ENCODE measurements at places on chromosomes 4 and X.
A peak's percentile ranks its signal among the peaks of the same experiment; 100 is the strongest.

DNA sequence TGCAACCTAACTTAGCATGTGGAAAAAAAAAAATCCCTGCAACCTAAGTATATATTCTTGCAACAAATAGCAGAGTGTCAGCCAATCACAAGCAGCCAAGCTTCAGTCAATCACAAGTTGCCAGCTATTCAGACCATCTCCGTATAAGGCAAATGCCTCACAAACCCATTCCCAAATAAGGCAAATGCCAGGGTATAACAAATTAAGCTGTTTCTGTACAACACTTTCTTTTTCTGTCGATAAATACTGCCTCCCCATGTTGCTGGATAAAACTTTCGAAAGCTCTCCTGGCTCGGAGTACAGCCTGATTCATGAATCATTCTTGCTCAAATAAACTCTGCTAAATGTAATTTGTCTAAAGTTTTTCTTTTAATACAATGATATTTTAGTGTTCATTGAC is 460.7 kb upstream of the SMIM31 start:
- no peak for DNase-seq

- DNase-seq = no peak
Measured at GRCh38 chr4:123468479-123469031, 72.0 kb downstream of the SPRY1 start.

DNA sequence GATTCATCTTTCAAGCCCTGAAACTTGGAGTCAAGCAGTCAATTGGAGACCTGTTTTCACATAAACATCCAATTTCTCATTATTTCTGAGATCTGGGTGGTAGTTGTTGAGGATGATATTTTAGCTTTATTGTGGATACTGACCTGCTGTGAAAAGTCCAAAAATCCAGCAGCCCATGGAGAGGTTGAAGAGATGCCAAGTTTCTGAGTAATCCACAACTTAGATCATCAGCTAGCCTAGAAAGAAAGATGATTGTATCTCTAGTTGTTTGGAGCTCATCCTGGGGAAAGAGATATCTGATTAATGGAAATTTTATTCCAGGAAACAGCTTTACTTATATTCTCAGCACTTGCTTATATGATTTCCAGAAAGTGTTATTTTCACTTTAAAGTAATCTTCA is 48.6 kb upstream of the DCX start:
- DNase-seq = no peak

DNA sequence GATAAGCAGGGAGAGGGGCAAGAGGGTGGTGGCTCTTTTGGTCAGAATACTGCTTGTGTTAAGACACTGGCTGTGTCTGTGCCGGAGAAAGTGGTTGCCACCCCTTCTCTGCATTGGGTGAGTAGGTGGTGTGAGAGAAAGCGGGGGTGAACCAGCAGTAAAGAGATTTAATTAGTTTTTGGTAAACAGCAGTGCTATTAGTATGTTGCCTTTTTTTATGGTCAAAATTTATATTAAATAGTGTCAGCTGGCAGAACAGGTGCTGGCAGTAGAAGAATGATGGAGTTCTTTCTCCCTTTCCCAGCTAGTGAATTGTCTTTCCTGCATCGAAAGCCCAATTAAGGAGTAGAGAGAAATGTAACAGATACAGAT is 181.6 kb downstream of the LARP7 start:
- DNase-seq = no peak

- DNase-seq = no peak
Measured at GRCh38 chrX:115939070-115939469, 231.5 kb upstream of the AGTR2 start.

- DNase-seq = no peak
Measured at GRCh38 chr4:63663870-63664269, 745.4 kb downstream of the TECRL start.

DNA sequence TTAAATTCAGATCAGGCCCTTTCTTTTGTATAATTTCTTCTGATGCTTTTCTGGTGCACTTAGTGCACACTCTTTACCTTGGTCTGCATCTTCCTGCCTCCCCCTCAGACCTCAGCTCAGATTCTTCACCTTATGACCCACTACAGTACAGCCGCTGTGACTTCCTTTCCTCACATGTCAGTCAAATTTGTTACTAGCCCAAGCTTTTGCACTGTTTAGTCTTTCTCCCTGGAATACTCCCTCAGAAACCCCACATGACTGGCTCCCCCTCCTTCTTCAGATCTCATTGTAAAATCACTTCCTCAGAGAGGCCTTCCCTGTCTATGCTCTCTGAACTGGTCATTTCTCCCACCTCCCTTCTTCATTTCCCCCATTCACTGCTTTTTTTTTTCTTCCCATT is 132.9 kb downstream of the FRAS1 start:
- DNase-seq = no peak

- DNase-seq = no peak
Measured at GRCh38 chr4:23648854-23649596, 240.8 kb downstream of the PPARGC1A start.

DNA sequence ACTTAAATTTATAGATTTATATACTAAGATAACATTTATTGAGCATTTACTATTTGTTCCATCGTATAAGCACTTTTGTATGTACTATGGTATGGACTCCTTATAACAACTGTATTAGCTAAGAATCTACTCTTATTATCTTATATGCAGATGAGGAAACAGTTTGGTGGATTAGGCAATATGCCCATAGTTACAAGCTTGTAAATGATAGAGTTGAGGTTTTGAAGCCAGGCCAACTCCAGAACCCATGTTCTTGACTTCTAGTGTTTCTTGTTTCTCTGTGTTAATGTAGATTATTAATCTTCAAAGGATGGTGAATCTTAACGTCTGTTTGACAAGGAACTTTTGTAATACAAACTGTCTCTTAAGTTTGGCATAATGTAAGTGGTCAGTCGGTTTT is 71.3 kb downstream of the STIM2 start:
- DNase-seq = peak; percentile 10

- no peak for DNase-seq
Measured at GRCh38 chrX:15269618-15270521, at the start of gene ASB9. Gene ASB9 (minus strand): TSS chrX:15270083. CDS start chrX:15269874, 209 bp downstream.

GRCh38 chr4:68954126-68954525 is 2.5 kb upstream of the UGT2A3 start:
- DNase-seq = peak; percentile 22

- DNase-seq = no peak
Measured at GRCh38 chrX:74680391-74680790, 66.0 kb upstream of the RLIM start.

- DNase-seq = no peak
Measured at GRCh38 chrX:115499112-115499805, 61.7 kb upstream of the PLS3 start.

DNA sequence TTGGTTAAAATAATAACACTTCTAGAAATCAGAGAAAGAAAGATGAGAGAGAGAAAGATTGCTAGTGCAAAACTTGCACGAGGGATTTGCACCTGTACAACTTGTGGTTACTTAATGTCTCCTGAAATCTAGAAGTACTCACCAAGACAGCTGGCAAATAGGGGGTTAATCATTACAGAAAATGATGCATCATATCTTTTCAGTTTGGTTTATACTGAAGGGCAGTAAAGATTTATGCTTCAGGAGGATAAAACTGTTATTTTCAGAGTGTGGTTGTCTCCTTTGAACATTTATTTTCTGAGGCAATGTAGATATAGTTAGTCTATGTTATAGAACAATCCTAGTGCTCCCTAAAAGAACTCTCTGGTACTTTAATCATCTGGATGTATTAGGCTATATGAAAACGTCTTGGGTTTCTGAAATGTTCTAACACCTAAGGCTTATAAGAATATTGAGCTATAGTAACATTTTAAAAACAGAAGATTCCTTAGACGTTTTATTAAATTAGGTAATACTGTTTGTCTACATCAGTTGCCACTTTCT is 13.3 kb downstream of the ATOH1 start:
- no peak for DNase-seq

- DNase-seq = peak; percentile 52
Measured at GRCh38 chrX:49184294-49185281, 1.6 kb downstream of the PRICKLE3 start.

DNA sequence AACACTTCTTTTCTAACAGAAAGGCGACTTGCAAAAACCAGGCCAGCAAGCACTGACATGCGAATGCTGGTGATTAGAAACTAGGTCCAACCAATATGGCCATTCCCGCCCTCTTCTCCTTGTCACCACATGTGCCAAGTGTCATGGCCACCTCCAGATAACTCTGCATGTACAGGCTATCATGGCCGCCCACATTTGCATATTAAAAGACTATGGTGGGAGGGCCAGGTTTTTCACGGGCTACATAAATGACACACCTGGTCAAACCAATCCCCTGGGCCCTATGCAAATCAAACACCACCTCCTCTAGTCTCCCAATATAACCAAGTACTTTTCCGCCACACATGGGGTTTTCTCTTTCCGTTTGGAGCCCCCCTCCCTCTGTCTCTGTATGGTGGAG is 40.1 kb downstream of the NUDT11 start:
- DNase-seq = no peak

DNA sequence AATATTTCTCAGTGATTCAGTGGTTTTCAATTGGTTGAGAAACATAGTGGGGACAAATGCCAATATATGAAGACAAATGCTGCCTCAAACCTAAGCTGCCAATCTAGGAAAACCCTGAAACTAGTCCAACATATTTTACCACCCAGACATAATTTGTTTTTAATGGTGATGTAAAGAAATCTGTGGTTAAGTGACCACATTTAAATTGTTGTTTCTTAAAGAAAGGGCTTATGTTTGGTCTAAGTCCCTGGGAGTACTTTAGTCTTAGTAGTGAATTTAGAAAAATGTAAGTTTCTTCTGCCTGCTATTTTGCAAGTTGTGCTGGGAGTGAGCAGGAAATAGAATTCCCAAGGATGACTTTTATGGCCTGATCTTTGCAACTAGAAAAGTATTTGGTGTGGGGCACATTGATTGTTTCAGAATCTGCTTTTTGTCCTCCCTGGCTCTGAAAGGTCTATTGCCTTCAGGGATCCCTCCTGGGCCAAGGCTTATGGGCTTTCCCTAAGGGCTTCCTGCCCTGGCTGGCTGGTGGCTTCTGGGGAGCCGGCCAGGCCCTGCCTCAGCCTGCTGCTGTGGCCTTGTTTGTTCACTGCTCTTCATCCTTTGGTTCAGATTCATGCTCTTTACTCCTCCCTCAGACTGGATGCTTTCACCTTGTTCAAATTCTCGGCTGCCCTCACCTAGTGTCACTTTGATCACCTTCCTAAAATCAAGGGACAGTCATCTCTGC is 169.8 kb upstream of the JADE1 start:
- DNase-seq = no peak
